Ureter (tissue), 1 donor: ENCODE measurements at places on chromosomes 2 and 18. TPM values are rescaled to one million over a fixed set of nuclear protein-coding genes. Genes with fewer than 3 reads are reported as not detected.
A peak's percentile ranks its signal among the peaks of the same experiment; 100 is the strongest.

DNA sequence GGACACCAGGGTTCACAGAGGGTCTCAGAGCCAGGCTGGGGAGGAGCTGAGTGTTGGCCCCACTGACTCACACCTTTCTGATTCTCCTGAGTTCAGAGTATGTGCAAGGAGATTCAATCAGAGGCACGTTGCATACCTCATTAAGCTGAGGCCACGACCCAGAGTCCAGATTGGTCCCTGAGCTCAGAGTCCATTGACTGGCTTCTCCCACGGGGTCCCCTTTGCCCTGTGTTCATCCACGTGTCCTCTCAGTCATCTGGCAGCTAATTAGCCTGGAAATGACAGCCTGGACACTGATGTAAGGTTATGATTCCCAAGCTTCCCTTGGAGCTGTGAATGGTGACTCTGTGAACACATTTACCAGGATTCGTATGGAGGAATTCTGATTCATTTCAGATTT is 267.2 kb downstream of the SH3BP4 start:
- DNase-seq: peak; percentile 17

GRCh38 chr2:109046925-109047508 is 58.0 kb upstream of the EDAR start:
- DNase-seq: no peak

GRCh38 chr18:70469916-70470315 is 181.1 kb downstream of the SOCS6 start:
- no peak for DNase-seq

Gene SLC9A4
- total RNA-seq: 23.5 TPM

- no peak for DNase-seq
These were observed 46.7 kb upstream of the FOXI3 start for GRCh38 chr2:88499204-88499603.

- DNase-seq: no peak
These were observed 36.3 kb downstream of the HDHD2 start for GRCh38 chr18:47113796-47114540.

Gene SOWAHC
- total RNA-seq: 19.6 TPM

GRCh38 chr2:112046231-112046630 is 8.8 kb upstream of the TMEM87B start:
- no peak for DNase-seq

DNA sequence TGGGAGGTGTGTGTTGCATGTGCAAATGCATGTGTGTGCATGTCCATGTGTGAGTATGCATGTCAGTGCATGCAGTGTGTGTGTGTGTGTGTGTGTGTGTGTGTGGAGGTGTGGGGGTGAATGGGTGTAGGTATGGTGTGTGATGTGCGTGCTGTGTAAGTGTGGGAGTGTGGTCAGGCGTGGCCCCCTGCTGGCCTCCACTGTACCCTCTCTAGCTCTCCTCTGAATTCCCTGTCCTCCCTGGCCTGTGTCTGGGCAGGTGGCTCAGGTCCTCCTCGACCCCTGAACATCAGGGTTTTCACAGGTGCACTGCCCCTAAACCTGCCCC is 230.2 kb downstream of the CELF4 start:
- no peak for DNase-seq

Gene TSPYL6
- total RNA-seq: not detected

DNA sequence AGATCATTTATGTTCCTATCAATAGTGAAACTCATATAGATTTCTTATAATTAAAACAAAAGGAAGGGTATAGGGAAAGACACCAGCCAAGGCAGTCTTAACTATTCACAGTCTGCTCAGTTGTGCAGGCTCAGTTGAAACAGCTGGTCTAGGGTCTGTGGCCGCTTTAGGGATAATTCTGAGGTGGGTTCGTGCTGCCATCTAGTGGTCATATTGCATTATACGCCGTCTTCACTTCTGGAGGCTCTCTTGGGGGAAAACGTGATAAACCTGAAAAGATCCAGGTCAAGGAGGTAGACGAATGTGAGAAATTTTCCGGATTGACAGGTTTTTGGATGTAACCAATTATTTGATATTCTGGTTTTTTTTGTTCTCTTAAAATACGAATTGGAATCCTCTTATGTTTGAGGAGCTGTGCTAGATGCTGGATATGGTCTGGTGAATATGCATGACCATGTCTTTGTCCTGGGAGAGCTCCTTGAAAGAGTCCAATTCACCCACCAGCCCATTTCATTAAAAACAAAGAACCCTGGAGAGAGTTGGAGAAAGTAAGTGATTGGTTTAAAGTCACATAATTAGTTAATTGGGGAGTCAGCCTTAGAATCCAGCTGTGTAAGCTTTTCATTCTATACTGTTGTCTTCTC is 492.4 kb downstream of the PLCL1 start:
- peak; percentile 50 for DNase-seq

GRCh38 chr2:241555711-241556110 is 2.8 kb upstream of the BOK start:
- no peak for DNase-seq

DNA sequence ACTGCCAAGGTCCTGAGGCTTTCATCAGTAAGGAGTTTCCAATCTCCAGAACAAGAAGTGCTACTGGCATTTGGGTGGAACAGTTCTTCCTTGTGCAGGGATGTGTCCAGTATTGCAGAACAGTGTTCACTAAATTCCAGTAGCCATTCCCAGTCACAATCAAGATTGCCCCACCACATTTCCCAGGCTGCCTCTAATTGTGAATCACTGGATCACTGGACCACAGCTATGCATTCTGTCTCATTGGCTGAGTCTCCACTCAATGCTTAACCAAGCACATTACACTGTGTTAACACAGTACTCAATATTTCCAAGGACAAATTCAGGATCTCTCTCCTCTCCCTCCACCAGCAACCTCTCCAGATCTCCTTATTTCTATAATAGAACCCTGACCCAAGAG is 160.2 kb upstream of the CCDC150 start:
- no peak for DNase-seq

GRCh38 chr18:4453874-4454536 is 1.1 kb downstream of the DLGAP1 start:
- no peak for DNase-seq

DNA sequence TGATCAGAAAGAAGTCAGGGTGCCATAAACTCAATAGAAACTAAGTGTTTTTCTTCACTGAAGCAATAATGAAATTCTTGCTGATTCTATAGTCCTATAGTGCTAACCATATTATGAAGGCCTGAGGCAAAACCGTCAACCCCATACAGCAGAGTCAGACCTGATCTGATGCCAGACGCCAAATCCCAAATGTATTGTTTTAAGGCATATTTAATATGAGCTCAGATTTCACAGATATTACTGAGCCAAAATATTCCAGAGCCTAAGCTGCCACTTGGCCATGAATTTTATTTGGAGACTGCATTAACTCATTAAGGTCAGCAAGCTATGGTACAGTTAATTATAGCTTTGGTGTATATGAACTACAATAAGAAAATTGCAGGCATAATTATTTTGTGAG is 53.4 kb downstream of the SCN1A start:
- DNase-seq: no peak

Gene CNDP1
- total RNA-seq: 0.31 TPM

- no peak for DNase-seq
These were observed 313.7 kb downstream of the CYP26B1 start for GRCh38 chr2:71833855-71834560.

DNA sequence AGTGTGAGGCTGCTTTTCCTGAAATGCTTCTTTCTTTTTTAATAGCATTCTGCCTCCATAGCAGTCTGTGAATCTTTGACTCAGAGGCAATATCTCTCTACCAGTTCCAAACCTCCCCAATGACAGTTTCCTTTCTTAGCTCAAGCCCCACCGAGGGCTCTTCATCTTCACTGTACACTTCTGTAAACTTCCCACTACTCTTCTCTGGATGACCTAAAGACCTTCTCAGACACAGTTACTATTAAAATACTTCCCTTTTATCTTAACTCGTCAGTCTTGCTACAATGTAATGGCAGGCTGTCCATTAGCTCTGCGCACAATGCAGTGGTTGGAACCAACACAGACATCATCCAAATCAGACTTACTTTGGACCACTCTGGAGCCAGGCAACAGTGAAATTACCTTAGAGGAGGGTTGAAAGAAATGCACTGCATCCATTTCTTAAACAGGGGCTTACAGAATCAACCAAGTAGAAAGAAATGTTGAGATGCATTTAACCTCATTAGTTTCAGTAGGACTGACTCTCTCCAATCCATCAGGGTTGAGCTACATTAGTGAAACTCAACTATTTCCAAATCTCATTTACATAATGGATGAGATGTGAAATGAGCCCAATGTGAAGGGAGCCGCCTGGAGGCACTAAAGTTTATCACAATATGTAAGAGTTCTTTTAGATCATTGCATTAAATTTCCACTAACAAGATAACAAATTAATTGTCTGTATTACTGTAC is 343.8 kb downstream of the SETBP1 start:
- DNase-seq: no peak

DNA sequence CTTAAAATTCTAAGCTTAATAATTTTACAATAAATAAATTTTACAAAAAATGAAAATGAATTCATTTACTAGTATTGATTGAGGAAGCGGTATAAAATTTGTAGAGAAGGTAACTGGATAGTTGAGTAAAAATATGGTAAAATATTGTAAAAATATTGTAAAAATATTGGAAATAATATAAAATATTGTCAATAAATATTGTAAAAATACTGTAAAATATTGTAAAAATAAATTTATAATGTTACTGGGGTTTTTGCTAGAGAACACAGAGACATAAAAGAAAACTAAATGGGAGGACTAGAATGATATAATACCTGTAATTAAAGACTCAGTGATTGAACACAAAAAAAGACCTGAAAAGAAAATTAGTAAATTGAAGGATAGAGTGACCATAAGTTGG is 546.3 kb upstream of the NETO1 start:
- DNase-seq: no peak

- no peak for DNase-seq
These were observed 25.1 kb downstream of the ADRA2B start for GRCh38 chr2:96091141-96091710.

Gene SH3RF3
- total RNA-seq: 8.0 TPM

GRCh38 chr2:185979546-185980071 is 241.0 kb downstream of the FSIP2 start:
- DNase-seq: no peak

DNA sequence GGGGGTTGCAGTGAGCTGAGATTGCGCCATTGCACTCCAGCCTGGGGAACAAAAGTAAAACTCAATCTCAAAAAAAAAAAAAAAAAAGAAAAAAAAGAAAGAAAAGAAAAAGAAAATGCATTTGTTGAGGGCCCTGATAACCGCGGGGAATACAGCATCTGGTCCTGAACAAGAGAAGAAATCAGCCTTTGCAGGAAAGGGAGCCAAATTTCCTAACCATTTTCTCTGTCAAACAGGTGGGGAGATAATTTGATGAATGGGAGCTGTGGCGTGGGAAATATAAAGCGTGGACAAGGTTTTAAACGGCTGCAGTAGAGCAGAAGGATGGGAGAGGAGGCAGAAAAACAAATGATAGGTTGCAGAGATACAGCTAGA is 864 bp downstream of the E2F6 start:
- no peak for DNase-seq

Gene IL36A
- total RNA-seq: not detected

Gene HOXD13
- not detected for total RNA-seq

DNA sequence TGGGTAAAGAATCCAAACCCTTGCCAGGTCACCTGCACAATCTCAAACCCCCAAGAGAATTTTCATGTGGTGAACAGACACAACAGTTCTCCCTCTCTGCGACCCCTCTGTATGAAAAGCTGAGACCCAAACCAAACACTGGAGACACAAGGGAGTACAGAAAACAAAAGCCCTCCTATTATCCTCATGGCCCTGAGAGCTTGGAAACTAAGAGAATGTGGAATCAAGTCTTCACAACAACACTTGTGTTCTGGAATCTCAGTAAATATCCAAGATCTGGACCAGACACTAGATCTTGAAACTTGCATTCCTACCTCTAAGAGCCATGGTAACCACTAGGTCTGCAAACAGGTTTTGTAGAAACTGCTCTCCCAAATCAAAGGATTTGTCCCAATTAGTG is 50.1 kb upstream of the CCDC150 start:
- no peak for DNase-seq

Gene GAL3ST2
- 0.47 TPM for total RNA-seq

- DNase-seq: no peak
These were observed 1604.8 kb upstream of the ZEB2 start for GRCh38 chr2:146124741-146125140.
